ENCODE measurements at places on chromosomes 3 and 15.

- DNase-seq, result no peak
Observed at GRCh38 chr15:58490086-58490887, 58.5 kb downstream of the LIPC start.

DNA sequence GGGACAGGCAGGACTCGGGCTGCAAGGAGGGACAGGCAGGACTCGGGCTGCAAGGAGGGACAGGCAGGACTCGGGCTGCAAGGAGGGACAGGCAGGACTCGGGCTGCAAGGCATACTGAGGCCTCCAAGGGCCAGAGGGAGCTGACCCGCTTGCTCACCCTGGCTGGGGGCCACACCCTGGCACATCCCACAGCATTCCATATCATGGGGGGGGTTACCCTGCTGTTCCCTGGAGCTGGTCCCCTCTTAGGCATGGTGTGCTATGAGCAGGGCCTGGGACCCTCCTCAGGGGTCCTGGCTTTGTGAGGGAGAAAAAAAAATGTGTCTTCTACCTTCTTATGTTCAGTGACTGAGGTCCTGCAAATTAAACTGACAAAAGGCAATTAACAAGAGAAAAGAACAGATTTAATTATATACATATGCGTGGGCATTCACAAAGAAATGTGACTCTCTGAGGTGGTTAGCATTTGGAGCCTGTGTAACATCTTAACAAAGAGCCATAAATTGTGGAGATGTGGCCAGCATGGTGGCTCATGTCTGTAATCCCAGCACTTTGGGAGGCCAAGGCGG, 97.6 kb upstream of the ALDH1A3 start:
- DNase-seq, result no peak

DNA sequence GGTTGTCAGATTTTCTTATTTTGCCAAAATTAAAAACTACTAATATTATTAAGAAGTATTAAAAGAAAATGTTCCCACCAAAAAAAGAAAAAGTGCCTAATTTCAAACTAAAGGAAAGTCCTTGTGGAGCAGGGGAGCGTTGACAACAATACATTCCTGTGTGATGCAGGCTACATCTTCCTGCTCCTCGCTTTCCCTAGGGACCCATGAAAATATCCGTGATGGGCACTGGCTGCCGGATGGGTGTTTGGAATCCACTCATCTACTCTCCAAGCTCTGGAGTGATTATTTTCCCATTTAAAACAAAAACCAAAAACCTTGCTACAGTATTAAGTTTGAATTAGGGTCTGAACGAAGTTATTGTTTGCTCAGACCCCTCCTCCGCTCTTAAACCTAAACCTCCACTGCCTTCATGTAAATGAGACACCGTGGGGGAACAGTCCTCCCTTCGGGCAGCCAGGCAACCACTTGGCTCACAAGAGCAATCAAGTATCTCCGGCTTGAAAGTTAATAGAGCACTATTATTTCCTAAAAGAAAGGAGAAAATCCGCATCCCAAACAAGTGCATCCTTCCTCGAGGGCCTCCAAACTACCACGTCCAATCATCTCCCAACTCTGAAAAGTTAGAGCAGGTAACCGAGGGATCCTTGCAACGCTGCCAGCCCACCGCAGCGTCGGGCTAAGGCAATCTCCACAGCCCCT, 1.5 kb downstream of the ITGB5 start:
- no peak for DNase-seq

DNA sequence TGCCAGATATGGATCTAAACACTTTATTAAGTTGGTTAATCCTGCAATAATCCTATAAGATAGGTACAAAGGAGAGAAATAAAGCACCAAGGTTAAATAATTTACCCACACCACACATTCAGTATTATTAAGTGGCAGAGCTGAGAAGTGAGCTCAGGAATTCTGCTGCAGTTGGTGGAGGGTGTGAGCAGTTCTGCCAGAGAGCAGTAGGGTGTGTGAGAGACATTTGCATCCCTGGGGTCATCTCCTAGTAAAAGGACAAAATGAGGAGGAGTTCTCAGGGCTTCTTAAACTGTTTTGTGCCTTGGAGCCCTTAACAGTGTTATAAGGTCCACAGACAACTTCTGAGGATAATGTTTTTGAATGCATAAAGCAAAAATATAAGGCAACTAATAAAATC, 484.5 kb downstream of the TAFA4 start:
- no peak for DNase-seq

- DNase-seq, result no peak
Observed at GRCh38 chr15:47466357-47466756, 250.9 kb upstream of the SEMA6D start.

DNA sequence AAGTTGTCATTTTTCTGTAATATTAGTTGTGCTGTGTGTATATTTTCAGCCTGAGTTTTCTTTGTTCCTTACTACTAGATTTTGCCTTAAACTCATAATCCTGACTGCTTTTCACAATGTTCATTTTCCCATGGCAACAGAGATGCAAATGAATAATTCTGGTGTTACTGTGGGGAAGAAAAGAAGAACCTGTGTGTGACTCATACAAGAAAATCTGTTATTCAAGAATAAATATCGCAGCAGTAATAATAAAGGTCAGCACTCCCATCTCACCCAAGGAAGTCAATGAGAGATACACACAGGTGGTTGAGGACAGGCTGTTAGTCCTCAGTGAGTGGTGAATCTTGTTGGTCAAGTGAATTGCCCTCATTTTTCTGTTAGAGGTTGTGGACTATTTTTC, 656.6 kb upstream of the NAALADL2 start:
- DNase-seq, result no peak

GRCh38 chr3:177781686-177782161, 584.4 kb upstream of the TBL1XR1 start:
- DNase-seq, result no peak

DNA sequence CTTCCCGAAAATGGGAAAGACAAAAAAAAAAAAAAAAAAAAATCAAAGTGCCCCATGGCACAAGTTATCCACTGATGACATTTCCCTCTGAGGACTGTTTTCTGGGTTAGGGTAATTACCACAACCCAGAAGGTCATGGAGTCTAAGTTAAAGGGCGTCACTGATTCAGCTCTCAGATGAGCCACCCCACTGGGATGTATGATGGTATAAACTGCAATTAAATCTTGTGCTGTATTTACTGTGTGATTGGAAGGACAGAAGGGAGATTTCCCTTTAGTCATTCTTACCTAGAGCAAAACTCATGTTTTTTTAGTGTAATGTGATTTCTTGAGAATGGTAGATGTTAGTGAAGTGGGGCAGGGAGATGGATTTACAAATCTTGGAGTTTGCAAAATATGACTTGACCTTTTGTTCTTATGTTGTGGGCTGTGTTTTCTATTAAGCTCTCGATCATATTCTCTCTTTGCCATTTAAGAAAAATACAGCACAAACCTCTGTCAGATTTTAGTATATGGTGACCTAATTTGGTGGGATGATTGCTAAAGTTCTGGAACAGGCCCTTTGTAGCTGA, 244.2 kb downstream of the PTPRG start:
- DNase-seq, result no peak

GRCh38 chr3:115403786-115404185, 219.5 kb upstream of the GAP43 start:
- DNase-seq, result no peak

- no peak for DNase-seq
Observed at GRCh38 chr3:102106416-102107097, 257.2 kb downstream of the NFKBIZ start.

DNA sequence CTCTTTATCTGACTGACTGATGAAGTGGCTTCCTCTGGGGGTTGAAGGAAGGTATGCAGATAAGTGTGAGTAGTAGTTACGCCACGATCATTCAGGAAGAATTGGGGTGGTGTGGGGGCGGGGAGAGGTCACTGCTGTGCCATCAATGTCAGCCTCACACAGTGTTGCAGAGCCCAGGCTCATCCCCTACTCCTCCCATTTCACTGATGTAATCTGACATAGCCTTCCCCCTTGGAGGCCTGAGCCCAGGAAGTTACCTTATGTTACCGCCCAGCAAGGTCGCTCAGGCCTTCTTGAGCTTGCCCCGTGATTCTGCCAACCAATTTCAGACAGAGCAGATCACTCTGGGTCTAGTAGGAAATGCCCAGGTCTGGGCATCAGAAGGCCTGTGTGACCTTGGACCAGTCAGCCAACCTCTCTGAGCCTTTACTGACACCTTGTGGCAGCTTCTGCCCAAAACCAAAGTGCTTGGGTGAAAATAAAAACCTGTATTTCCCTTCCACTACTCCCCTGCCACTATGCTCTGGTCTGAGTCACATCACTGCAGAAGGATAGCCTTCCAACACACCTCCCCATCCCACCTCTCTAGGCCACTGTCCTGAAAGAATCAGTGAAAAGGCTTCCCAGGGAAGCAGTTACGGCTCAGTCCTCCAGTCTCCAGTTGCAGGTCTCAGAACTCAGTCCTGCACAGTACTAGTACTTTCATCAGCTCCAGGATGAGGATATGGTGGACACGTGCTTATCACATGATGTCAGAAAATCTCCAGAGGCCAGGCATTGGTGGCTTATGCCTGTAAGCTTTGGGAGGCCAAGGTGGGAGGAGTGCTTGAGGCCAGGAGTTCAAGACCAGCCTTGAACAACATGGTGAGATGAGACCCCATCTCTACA, 28.1 kb upstream of the INSYN1 start:
- no peak for DNase-seq

DNA sequence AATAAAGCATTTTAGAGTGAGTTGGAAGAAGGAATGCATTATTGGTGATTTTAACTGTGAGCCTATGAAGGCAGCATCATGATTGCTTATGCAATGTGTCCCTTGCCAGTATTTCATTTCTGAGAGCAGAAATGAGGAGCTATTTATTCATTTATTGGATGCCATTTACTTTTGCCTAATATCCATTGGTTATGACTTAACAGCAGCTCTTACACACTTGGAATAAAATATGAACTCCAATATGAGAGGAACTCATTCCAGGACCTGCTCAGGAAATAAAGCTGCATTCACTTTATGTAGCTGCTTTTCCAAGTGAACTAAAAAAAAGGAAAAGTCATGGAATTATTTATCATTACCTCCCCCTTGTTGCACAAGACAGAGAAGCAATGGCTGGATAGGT, 280.1 kb downstream of the LRTM1 start:
- no peak for DNase-seq

DNA sequence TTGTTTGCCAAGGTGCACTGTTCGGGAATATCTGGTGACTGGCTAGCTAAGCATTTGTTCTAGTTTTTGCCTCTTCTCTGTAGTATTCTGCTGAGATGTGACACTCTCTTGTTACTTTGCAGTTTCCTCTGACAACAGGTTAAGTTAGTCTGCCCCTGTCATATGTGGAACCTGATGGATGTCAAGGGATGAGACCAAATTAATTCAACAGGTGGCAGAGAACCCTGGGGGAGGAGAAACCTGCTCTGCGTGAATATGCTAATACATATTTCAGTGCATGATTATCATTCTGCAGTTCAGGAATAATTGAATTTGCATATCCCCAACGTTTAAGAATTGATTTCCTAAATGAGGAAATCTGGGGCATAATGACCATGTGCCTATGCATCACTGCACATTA, 777.3 kb downstream of the PDCD6IP start:
- no peak for DNase-seq

DNA sequence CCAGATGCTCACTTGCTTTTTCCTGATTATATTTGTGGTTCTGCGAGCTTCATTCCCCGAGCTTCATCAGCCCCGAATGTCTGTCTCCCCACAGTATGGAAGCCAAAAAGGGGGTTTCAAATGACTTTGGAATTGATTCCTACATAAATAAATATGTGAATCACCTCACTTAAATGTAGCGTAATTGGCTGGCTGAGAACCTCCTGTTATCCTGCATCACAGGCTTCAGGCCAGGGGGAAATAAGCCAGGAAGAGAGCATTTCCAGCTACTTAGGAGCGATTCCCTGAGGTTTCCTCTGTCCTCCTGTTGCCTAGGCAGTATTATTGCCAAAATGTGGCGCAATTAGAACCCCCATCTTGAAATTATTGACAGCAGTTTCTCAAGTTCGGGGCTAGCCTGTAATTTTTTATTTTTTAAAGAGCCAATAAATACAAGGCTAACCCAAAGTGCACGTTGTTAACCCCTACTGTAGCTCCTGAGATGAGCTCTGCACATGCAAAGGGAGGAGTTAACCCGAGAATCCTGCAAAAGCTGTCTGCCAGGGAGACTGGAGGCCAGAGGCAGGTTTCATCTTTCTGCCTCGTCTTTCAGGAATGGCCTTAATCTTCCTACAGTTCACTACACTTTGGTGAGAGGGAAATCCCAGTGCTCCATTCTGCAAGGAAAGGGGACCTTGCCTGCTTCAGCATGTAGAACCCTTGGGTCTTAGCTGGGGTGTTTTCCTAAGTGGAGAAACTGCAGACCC, 148.2 kb downstream of the ADAMTS9 start:
- DNase-seq, result no peak

- no peak for DNase-seq
Observed at GRCh38 chr15:70870051-70870450, 16.1 kb upstream of the LARP6 start.

DNA sequence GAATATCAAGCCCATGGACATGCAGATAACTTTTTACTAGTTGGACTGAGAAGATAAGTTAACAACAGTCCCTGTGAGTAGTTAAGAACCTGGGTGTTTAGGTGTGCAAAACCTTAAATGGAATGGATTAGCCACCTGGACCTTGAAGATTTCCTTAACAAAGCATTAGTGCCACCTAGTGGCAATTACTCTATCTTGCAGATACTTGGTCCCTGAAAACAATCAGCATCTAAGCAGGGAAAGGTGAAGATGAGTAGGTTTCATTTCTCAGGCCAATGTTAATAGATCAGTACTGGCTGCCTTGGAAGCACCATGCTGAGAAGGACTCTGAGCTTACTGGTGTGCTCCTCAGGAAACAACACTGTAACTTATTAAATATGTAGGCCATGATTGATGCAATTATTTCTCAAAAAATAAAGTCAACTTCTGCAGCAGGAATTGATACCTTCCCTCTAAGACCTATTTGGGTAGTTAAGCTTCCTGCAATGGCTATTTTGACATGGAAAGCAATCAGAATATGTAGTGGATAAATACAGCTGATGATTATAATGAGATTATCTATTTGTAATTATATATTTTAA, 329.4 kb downstream of the TBC1D5 start:
- DNase-seq, result peak; percentile 13

- DNase-seq, result peak; percentile 91
Observed at GRCh38 chr3:184543843-184544512, 17.6 kb upstream of the EPHB3 start.

GRCh38 chr3:26229801-26230200, 392.8 kb upstream of the LRRC3B start:
- no peak for DNase-seq

DNA sequence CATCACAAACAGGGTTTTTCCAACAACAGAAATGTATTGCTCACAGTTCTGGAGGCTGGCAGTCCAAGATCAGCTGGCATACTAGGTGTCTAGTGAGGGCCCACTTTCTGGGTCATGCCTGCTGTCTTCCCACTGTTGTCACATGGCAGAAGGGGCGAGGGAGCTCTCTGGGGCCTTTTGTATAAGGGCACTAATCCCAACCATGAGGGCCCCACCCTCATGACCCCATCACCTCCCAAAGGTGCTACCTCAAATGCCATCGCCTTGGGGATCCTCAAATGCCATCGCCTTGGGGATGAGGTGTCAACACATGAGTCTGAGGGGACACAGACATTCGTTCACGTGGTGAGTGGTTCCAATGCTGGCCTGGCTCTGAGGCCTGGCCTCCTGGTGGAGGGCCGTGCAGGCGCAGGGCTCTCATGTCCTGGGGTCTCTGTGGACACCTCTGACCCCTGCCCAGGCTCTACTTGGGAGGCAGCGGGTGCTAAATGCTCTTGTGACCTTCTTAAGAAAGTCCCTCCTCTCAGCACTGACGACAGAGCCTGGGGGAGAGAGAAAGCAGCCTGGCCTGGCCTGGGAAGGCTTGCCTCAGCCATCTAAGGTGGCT, 16.8 kb downstream of the NUP210 start:
- DNase-seq, result no peak

- DNase-seq, result no peak
Observed at GRCh38 chr3:102979682-102980354, 545.0 kb downstream of the ZPLD1 start.

- no peak for DNase-seq
Observed at GRCh38 chr3:109339197-109339596, 1.9 kb upstream of the DPPA4 start.

Measured in NCI-H1436 (cell line).